ENCODE measurements at places on chromosomes 2 and 18.

GRCh38 chr18:8515142-8515865, 93.9 kb upstream of the RAB12 start:
- DNase-seq = no peak

DNA sequence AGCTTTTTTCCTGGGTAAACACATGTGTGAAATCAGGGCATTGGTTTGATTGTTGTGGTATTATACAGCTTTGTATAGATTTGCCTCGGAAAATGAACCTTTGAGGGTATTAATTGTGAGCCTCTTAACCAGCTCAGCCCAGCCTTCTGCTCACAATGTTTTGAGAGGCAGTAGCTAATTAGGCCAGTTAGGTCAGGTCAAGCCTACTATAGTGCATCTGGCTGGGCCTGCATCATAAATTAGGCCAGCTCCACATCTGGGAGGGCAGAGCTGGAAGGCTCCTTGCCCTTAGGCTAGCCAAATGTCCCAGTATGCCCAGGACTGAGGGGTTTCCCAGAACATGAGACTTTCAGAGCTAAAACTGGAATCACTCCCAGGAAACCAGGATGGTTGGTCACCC, 43.0 kb downstream of the LRATD1 start:
- DNase-seq = no peak

DNA sequence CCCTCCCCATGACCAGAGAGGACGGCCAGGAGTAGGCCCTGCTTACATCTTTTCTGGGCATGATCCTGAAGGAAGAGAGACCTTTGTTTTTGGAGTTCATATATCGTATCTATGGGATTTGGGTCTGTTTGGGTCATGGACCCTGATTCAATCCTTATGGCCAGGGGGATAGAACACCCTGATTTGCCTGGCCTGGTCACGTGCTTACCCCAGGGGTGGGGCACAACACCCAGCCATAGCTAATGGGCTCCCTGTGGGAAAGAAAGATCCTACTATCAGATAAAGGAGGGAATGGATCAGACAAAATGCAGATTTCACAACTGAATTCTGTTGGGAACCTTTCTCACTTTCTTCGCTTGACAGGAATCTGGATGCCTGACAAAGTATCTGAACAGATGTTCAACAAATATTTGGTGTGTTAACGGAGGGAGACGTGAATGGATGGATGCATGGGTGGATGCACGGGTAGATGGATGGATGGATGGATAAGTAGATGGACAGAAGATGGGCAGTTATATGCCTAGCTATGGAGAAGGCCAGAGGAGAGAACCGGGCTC, 155.9 kb downstream of the KLHL29 start:
- DNase-seq = no peak

DNA sequence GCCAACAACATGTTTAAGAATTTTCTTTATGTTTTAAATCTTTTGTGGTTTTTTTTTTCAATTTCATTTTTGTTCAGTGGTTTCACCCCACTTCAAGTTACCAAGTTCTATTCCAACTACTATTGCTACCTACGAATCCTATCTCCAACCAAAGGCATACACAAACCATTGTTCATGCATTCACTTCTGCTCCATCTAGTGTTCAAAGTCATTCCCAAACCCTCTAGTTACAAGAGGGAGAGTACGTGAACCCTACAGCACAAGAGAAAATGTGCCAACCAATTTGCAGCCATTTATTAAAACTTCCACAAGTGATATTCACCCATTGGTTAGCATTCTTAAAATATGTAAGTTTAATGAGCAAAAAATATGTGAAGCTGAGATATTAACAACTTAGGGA, 295.1 kb upstream of the KYNU start:
- no peak for DNase-seq

GRCh38 chr2:111035830-111036441, 84.8 kb upstream of the BCL2L11 start:
- DNase-seq = no peak

- DNase-seq = no peak
Measured at GRCh38 chr2:79713131-79713785, 200.4 kb downstream of the CTNNA2 start.

DNA sequence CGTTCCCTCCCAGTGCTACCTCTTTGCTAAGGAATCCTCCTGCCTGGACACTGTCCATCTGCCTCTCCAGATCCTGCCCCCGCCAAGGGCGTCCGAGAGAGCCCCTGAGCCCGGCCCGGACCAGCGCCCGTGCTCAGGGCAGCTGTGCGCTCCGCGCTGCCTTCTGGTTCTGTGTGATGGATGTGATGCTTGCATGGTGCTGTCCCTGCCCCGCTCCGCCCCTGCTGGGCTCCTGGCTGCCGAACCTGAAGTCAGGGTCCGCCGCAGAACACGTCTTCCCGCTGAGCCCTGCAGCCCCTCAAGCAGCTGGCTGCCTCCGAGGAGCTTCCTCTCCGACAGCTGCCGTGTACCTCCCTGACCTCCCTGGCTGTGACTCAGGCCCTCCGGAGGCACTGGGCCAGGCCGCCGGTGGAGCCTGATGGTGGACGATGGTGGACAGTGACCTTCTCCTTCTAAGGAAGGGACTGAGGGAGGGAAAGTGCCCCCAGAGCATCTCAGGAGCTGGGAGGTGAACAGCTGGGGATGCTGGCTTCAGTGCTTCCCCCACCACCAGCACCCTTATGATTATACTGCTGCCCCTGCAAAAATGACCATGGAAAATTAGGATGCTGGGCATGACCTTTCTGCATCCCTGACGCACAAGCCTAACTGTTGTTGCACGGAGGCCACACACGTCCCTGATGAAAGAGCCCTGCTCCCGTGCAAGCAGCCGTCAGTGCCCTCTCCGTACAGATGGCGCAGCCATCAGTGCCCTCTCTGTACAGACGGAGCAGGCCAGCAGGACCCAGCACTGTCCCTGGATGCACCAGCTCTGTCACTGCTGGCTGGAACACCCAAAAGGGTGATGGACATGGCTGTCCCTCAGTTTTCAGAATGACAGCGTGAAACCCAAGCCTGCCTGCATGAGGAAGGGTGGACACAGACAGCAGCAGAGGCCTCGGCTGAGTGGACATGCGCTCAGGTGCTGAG, 99.3 kb downstream of the TPO start:
- no peak for DNase-seq

- no peak for DNase-seq
Measured at GRCh38 chr2:190927301-190927700, 46.7 kb downstream of the GLS start.
